Neuronal stem cell (in vitro differentiated cells): ENCODE measurements at places on chromosomes 1 and 21.
A peak's percentile ranks its signal among the peaks of the same experiment; 100 is the strongest.

DNA sequence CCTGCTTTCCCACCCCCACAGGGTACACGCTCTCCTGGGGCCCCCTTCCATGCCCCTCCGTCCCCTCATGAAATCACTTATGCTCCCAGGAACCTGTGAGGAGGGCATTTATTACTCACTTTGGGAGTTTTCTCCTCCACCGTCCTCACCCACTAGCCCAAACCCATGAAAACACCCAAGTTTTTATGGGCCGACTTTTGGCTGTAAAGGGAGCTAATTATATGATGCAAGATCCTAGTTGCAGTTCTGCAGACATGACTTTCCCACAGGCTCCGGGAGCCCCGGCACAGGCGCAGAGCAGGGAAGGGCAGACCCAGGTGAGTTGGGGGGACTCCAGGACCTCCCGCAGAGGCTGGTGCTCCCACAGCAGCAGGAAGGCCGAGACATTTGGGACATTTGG is 29.7 kb downstream of the EPHA2 start:
- H3K27me3 ChIP-seq, result no peaks in the 10 kb centered on the region
- peaks cover 6% of the 10 kb centered on the region for H3K4me1 ChIP-seq
- H3K4me3 ChIP-seq, result no peak overlapping the region
- peaks cover 65% of the 10 kb centered on the region for H3K36me3 ChIP-seq

GRCh38 chr1:59393211-59394180 is 96.6 kb downstream of the FGGY start:
- H3K4me1 ChIP-seq, result peaks cover 34% of the 10 kb centered on the region
- no peaks in the 10 kb centered on the region for H3K36me3 ChIP-seq
- no peaks in the 10 kb centered on the region for H3K27me3 ChIP-seq
- peak overlapping the region; percentile 68 for H3K27ac ChIP-seq
- no peak for DNase-seq

- H3K27ac ChIP-seq, result no peak overlapping the region
- no peaks in the 10 kb centered on the region for H3K27me3 ChIP-seq
- no peak overlapping the region for H3K4me3 ChIP-seq
- no peaks in the 10 kb centered on the region for H3K4me1 ChIP-seq
- DNase-seq, result no peak
These were observed 113.3 kb downstream of the KIAA0319L start for GRCh38 chr1:35443768-35444518.

GRCh38 chr1:162391790-162392563 is 10.4 kb downstream of the C1orf226 start:
- peak; percentile 44 for DNase-seq
- H3K27me3 ChIP-seq, result no peaks in the 10 kb centered on the region
- H3K4me1 ChIP-seq, result peaks cover 27% of the 10 kb centered on the region

GRCh38 chr1:228001738-228002535 is 4.9 kb upstream of the WNT3A start:
- H3K27me3 ChIP-seq, result peaks cover 53% of the 10 kb centered on the region
- no peaks in the 10 kb centered on the region for H3K36me3 ChIP-seq

- no peaks in the 10 kb centered on the region for H3K27me3 ChIP-seq
- DNase-seq, result peak; percentile 12
- no peak overlapping the region for H3K4me3 ChIP-seq
- no peak overlapping the region for H3K27ac ChIP-seq
- H3K4me1 ChIP-seq, result no peaks in the 10 kb centered on the region
These were observed 104.1 kb upstream of the HNRNPU start for GRCh38 chr1:244968471-244968871.

- no peaks in the 10 kb centered on the region for H3K27me3 ChIP-seq
- H3K4me1 ChIP-seq, result no peaks in the 10 kb centered on the region
- no peak for DNase-seq
- H3K4me3 ChIP-seq, result no peak overlapping the region
- no peaks in the 10 kb centered on the region for H3K36me3 ChIP-seq
- H3K27ac ChIP-seq, result no peak overlapping the region
These were observed 52.0 kb upstream of the STUM start for GRCh38 chr1:226496453-226497015.

DNA sequence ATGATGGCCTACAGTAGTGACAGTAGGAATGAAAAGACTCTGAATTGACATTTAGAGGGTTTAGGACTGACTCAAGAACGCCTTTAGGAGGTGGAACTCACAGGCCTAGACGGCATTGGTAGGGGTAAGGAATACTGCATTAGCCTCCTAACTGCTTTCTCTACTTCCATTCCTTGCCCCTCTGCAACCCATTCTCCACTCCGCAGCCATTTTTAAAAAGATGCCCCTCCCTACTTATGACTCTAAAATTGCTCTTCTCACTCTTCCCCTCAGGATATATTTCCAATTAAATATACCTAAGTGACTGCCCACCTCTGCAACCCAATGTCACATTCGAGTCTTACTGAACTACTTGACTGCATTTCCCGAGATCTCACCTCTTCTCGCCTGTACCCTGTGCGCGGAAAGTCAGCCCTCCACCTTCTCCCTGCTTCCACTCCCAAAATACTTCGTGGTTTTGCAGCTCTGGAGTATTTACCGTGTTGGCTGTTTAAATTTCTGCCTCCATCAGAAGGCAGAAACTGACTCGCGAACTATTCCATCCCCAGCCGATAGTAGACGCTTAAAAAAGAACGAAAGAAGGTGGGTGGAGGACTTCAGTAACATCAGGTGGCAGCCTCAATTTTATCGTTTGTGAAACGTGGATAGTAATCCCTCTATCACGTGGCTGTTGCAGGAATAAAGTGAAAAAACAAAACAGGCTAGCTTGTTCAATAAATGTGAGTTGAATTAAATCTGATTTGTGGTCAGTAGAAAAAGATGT is 1.1 kb upstream of the YBX1 start:
- H3K4me1 ChIP-seq, result peaks cover 23% of the 10 kb centered on the region
- peaks cover 10% of the 10 kb centered on the region for H3K36me3 ChIP-seq
- H3K27ac ChIP-seq, result no peak overlapping the region
- no peaks in the 10 kb centered on the region for H3K27me3 ChIP-seq
- no peak for DNase-seq
- peak overlapping the region; percentile 68 for H3K4me3 ChIP-seq

DNA sequence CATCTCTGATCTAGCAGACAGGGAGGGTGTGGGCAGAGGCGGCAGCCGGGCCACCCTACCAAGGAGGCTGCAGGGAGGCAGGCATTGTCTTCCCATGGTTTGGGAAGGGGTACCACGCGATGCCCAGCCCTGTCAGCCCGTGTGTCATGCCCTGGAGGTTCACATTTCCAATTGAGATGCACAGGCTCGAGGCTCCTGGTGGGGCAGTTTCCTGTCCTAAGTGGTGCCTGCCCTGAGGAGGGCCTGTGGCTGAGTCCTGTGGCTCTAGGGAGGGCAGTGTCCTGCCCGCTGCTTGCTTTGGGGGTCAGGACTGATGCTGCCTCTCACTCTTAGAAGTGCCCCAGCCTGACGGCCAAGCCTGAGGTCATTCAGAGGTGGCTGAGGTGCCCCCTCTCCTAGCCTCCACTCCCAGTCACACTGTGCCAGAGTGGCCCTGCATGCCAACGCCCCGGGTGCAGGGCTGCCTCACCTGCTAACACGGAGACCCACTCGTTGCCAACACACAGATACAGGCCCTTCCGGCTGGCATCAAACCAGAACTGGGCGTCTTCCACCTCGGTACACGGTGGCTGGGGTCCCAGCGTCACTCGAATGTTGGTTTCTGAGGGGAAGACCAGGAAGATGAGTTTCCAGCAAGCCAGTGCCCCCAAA is 11.9 kb downstream of the KRTAP10-1 start:
- no peak overlapping the region for H3K27ac ChIP-seq
- no peaks in the 10 kb centered on the region for H3K27me3 ChIP-seq
- DNase-seq, result no peak
- H3K36me3 ChIP-seq, result no peaks in the 10 kb centered on the region

- no peaks in the 10 kb centered on the region for H3K36me3 ChIP-seq
- H3K27ac ChIP-seq, result no peak overlapping the region
- H3K4me3 ChIP-seq, result no peak overlapping the region
- no peak for DNase-seq
These were observed 1537.4 kb downstream of the NCAM2 start for GRCh38 chr21:22535630-22536029.

DNA sequence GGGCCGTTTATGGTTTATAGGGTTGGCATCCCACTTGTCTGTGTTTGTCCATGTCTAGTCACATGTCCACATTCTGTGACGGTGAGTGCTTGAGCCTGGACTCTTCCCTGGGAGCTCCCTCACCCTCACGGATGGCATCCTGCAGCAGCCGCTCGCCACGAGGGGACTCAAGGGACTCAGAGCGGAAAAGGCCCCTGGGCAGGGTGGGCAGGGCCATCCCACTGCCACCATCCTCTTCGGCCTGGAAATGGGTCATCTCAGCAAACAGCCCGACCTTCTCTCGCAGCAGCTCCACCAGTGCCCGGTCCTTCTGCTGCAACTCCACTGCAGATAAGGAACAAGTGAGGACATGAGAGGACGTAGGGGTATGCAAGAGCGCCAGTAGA is 11.1 kb downstream of the RXFP4 start:
- H3K4me3 ChIP-seq, result no peak overlapping the region
- H3K4me1 ChIP-seq, result no peaks in the 10 kb centered on the region
- no peak for DNase-seq
- H3K27ac ChIP-seq, result no peak overlapping the region
- H3K27me3 ChIP-seq, result no peaks in the 10 kb centered on the region
- peaks cover 56% of the 10 kb centered on the region for H3K36me3 ChIP-seq

DNA sequence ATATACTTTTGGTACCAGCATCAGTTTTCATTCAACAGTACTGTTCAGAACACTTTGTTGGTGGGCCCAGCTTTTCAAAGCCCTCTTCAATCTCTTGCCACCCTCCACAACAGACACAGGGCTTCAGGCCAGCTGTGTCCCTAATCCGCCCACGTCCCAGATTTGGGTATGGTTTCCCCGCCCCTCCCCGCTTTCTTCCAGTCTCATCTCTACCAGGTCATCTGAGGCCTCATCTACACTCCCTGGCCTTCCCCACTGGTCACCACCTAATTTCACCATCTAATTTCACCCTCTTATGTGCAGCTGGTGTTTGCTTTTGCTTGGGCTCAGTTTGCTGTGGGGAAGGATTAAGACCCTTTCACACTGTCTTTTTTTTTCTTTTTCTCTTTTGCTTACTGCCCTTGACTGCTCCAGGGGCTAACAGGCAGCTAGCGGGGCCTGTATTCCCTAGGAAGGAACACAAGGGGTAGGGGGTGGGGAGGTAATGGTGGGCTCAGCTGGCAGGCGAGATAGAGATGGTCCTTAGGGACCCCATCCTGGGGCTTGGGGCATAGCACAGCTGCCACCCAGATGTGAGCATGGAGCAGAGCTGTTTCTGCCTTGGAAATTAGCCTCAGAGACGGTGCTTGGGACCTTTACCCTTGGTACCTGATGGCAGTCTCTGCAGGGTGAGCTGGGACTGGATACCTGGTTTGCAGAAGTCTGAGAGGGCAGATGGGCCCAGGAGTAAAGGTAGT is 3.8 kb upstream of the EPB41 start:
- no peak overlapping the region for H3K27ac ChIP-seq
- no peak overlapping the region for H3K4me3 ChIP-seq
- H3K36me3 ChIP-seq, result no peaks in the 10 kb centered on the region

GRCh38 chr1:245325922-245326795 is 171.4 kb downstream of the KIF26B start:
- H3K4me1 ChIP-seq, result no peaks in the 10 kb centered on the region
- no peaks in the 10 kb centered on the region for H3K36me3 ChIP-seq
- H3K27me3 ChIP-seq, result no peaks in the 10 kb centered on the region
- no peak overlapping the region for H3K4me3 ChIP-seq
- no peak overlapping the region for H3K27ac ChIP-seq
- DNase-seq, result no peak

GRCh38 chr1:245377854-245378253 is 223.1 kb downstream of the KIF26B start:
- H3K27me3 ChIP-seq, result no peaks in the 10 kb centered on the region
- H3K36me3 ChIP-seq, result peaks cover 7% of the 10 kb centered on the region
- H3K4me1 ChIP-seq, result peaks cover 3% of the 10 kb centered on the region
- H3K27ac ChIP-seq, result no peak overlapping the region
- no peak for DNase-seq

DNA sequence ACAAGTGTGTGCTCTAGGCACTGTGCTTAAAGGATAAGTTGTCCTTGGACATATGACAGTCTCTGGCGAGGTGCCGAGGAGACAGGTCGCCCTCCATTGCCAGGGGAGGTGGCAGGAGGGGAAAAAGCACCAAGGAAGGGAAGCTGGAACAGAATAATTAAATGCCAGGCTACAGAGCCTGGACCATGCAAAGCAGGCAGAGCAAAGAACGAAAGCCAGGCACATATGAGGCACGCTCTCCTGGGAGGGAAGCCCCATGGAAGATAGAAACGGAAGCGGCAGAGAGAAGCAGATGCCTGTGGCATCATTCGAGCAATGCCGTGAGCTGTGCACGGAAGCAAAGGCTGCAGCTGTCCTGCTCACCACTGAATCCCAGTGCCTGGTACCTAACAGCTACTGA is 91.2 kb downstream of the JAK1 start:
- H3K27me3 ChIP-seq, result no peaks in the 10 kb centered on the region
- H3K4me1 ChIP-seq, result no peaks in the 10 kb centered on the region
- H3K4me3 ChIP-seq, result no peak overlapping the region
- DNase-seq, result no peak

DNA sequence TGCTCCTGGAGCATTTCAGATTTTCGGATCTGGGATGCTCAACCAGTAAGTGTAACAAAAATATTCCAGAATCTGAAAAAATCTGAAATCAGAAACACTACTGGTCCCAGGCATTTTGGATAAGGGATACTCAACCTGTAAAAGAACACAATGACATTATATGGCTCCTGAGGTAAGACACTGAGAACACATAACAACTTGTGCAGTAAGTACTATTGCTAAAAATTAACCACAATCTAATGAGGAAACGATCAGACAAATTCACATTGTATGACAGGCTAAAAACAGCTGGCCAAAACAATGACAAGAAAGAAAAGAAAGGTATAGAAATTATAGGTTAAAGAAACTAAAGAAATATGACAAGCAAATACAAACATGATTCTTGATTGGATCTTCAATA is 54.9 kb downstream of the LTN1 start:
- H3K4me1 ChIP-seq, result no peaks in the 10 kb centered on the region
- H3K27ac ChIP-seq, result no peak overlapping the region
- no peak for DNase-seq
- peaks cover 2% of the 10 kb centered on the region for H3K36me3 ChIP-seq
- no peak overlapping the region for H3K4me3 ChIP-seq

DNA sequence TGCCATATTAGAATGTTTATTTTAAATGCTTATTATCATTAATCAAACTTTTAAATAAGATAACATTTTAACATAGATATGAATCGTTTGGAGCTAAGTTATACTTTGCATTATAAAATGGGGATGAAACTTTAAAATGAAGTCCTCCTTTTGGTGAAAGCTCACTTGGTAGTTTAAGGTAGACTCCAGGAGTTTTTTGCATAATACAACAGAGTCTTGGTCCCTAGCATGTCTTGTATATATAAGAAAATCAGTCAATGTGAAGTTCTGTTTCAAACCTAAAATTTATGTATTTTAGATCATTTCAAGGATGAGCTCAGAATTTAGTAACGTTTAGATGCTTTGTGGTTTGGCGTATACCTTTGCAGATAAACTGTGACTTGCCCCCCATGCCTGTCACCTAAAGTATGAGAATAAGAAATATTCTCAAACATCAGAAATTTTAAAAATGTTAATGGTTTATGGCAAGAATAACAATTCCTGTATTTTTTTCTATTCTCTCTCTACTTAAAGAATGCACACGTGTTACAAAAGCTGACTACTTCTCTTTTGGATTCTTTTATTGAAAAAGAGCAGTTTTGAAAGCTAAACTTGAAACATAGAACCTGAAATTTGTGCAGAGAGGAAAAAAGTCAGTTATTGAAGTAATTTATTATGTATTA is 3.8 kb downstream of the NFIA start:
- no peaks in the 10 kb centered on the region for H3K36me3 ChIP-seq
- no peak overlapping the region for H3K4me3 ChIP-seq
- no peaks in the 10 kb centered on the region for H3K4me1 ChIP-seq
- peaks cover 34% of the 10 kb centered on the region for H3K27me3 ChIP-seq
- no peak overlapping the region for H3K27ac ChIP-seq
- no peak for DNase-seq
